Cardiac muscle cell (in vitro differentiated cells and primary cell): ENCODE measurements at places on chromosomes 13 and 19.

- no peak for DNase-seq
Measured at GRCh38 chr13:30720172-30720869, 15.0 kb upstream of the ALOX5AP start.

DNA sequence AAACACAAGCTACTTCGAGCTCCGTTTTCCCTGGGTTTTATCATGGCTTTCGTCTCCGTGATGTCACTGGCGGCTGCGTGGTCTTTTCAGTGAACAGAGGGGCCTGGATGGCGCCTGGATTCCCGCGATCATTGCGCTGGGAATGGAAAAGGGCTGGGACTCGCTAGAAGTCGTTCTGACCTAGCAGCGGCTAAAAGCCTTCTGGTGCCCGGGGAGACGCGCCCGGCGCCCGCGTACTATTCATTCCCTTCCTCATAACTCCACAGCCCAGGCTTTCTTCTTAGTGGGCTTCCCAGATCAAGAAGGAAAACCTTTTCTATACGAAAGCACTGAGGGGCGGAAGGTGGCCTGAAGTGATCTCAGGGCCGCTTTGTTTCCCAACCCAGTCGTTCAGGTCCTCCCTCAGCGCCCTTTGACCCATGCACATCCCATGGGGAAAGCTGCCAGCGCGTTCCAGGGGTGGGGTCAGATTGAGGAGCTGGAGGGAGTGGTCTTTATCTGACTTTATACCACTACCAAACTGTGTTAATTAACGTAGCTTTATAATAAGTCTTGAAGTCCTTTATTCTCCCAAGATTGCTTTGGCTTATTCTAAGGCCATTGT, 96.6 kb downstream of the ELF1 start:
- DNase-seq, result peak; percentile 27

- no peak for DNase-seq
Measured at GRCh38 chr13:39091586-39091985, 53.3 kb downstream of the NHLRC3 start.

DNA sequence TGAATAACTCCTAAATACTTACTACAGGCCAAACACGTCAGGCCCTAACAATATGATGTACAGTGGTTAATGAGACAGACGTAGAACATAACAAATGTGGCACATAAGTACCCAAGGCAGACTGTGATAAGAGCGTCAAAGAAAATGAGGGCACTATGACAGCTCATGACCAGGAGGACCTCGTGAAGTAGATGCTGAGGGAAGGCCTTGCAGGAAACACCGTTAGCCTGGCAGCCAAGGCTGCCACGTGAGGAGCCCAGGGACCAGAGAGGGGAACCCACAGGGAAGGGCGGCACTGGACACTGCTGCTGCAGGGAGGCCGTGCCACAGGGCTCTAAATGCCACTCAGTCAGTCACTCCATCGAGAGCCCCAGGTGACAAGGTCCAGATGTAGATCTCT, 5.7 kb downstream of the TUBGCP3 start:
- no peak for DNase-seq

GRCh38 chr13:50521831-50522149, 321.7 kb downstream of the DLEU7 start:
- peak; percentile 86 for DNase-seq

- DNase-seq, result no peak
Measured at GRCh38 chr19:934865-935479, 9.1 kb downstream of the ARID3A start.

DNA sequence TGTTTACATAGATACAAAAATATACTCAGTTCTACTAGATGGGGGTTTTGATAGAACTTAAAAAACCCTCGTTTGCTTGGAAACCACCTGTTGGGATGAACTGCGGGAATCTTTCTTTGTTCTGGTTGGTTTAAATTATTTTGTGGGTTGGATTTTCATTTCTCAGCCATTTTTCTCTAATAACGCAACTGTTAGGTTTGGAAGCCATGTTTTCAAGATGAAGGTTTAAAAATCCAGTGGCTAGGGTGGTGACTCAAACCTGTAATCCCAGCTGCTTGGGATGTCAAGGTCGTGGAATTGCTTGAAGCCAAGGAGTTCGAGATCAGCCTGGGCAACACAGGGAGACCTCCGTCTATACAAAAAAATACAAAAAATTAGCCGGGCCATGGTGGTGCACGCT, 1.6 kb downstream of the URI1 start:
- DNase-seq, result no peak

DNA sequence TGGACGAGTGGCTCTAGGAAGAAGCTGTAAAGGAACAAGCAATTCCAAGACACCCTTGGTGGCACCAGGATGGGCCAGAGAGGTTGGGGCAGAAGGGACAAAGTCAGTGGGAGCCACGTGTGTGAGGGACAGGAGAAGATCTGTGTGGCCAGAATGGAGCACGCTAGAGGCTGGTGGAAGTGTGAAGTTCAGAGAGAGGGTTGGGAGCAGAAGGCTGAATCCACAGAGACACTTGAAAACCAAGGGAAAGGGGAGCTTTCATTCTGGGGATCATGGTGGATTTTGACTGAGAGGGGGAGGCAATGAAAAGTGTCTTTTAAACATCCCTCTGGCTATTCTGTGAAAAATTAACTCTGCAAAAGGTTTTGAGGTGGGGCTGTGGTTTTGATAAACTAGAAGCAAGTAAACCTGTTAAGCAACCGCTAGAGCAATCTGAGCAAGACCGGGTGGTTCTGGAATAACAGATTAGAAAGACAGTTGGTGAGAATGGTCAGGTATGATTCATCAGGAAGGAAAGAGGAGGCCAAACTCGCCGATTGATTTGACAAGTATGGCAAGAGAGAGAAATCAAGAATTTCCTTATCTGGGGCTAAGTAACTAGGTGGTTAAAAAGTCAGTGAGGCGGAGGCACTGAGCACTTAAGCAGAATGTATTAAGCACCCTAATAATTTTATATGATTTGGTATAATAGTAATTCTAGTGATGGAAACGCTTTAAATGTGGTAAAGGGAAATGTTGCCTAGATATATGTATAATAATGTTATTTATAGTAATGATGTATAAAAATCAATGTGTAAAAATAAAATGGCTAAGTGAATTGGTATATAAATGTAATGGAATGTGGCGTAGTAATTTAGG, 140.0 kb downstream of the MYO16 start:
- DNase-seq, result no peak

DNA sequence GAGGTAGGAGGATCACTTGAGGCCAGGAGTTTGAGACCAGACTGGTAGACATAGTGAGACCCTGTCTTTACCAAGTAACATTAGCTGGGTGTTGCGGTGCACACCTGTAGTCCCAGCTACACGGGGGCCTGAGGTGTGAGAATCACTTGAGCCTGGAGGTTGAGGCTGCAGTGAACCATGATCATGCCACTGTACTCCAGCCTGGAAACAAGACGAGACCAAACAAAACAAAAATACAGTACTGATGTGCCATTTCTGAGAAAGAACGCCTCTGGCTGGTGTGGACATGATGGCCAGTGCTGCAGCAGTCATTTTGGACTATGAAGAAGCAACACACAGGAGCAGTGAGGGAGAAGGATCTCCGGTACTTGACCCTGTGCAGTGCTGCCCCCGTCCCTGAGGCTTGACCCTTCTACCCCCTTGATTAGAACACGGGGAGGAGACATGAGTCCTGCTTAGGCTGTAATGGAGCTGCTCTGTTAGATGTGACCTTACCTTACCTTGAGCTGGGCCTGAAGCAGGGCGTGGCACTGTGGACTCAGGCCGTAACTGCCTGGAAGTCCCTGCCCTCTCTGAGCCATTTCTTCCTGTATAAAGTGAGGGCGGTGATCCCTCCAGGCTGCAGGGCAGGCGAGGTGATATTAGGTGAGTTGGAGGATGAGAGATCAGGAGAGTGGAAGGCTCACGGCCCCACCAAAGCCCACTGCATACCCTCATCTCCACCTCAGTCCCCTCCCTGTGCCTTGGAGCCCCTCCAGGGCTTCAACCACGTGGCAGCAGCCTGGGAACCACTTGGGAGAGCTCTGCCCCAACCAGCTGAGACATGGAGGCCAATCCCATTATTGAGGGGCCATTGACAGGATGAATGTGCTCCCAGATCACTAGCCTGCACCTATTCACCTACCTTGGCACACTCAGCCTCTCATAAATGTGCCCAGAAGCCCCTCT, 5.9 kb downstream of the RPL18A start:
- no peak for DNase-seq

DNA sequence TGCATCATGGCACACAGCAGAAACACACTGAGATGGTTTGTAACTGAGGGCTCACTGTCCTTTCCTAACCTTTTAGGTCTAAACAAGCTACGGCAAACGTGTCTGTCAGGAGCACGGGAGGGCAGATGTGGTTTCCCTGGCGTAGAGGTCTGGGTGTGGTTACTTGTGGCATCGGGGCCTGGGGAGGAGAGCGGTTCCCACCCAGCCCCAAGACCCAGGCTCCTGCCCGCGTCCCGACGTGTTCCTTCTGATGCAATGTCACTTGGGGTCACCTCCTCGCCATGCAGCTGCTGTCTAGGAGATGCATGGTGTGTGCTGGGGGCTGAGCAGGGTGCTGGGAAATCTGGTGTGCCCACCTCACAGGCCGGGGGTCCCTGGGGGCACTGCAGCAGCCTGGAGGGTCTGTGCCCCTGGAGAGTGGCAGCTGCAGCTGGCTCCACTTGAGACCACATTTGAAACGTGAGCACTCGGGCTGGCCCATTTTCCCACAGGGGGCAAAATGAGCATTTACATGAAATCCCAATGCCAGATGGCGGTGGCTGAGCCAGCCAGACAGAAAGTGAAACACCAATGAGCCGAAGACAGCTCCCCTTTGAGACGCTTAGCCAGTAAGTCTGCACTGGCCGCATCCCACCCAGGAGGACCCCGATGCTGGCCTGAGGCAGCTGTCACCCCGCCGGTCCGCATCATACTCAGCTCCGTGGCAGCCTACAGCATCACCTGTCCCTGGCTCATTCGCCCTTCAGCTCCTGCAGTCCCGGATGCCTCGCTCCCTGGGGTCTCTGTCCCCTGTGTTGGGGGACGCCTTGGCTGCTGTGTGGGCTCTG, 22.3 kb upstream of the MYDGF start:
- DNase-seq, result no peak

GRCh38 chr13:51721496-51721895, 82.5 kb downstream of the DHRS12 start:
- no peak for DNase-seq

- DNase-seq, result no peak
Measured at GRCh38 chr13:26168237-26168814, 53.8 kb downstream of the RNF6 start.

DNA sequence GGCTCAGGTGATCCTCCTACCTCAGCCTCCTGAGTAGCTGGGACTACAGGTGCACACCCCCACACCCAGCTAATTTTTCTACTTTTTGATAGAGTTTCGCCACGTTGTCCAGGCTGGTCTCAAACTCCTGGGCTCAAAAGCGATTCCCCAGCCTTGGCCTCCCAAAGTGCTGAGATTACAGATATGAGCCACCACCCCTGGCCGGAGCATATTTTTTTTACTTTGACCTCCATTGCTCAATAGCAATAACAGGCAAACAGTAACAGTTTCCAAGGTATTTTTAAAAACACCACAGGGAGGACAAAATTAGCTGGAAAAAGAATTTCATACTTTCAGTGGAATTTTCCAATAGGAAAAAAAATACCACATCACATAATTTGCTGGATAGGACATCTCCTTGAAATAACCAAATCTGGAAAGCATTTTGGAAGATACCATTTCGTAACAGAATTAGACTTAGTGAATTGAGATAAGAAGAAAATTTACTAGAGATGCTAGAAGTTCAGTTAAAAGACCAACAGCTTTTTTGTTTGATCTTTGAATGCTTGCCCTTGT, 5.2 kb downstream of the DUXA start:
- DNase-seq, result no peak

DNA sequence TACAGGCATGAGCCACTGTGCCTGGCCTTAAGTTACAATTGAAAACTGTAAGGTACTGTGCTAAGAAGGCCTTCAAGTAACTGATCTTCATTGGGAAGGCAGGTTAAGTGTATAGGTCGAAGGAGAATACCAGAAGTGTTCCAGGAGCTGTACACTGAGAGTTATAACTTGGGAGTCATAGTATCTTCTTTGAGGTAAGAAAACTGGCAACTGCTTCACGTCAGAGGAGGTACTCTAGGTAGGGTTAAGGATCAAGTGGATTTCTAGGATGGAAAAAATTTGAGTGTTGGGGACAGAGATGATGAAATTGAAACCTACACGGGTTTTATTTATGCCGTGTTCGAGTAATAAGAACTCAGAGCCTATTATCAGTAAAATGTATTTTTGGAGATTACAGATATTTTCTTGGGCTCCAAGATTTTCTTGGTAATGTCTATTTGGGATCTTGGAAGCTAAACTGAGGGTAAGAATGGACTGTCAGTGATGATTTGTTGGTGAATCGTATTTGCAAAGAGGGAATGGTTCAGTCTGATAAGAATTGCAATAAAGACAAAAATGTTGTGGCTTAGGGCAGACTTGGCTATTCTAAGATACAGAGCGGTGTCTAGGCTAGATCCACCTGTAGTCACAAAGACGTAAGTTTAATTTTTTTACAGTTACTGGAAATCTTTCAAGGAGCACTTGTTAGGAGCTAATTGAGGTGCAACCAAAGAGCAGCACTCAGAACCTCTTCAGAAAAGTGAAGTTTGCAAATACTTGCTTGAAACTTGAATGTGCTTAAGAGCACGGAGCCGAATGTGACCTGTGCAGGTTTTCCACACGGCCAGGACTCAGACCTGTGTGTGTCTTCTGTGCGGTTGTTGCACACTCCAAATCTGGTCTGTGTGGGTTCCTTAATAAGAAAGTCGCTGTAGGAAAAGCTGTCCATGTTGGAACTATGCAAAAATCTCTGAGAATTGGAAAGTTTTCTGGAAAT, 102.5 kb downstream of the URI1 start:
- DNase-seq, result no peak

DNA sequence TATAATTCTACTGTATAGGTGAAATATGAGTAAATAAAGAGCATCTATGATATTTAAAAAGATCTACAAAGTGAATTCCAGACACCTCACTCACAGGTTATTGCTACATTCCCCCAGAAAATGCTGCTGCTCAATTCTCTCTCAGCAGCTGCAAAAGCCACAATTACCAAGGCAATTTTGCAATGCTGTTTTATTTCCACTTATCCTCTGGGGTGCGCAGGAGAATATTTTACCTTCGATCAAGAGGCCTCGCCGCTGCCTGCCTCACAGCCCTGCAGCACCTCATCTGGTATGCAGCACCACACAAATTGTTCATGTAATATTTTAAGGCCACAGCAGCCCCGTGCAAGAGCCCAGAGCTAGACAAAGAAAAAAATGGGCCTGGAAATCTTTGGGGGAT, 333.2 kb downstream of the DNAJC15 start:
- no peak for DNase-seq

DNA sequence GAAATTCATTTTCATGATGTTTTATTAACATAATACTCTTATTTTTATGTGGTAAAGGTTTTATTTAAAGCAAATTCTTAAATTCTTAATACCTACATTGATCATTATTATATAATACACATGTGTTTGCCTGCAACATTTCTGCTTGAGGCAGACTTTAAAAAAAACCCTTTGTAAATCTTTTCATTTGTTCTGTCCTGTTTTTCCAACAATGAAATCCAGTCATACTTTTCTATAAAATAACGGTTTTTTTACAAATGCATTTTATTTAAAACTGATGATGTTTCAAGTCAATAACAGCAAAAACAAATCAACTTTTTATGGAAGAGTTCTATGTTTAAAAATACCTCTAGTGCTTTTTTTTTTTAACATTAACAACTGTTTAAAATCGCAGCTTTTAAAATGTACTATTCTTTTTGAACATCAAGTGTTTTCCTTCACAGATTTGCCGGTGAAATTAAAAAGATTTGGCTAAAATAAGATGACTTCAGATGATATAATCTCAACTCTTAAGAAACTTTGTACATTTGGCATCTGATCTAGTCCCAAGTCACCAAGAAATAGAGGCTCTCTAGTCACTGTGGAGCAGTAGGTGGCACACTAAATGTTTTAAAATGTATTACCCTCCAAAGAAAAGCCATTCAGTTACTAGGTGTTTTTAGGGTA, 5.1 kb downstream of the POU4F1 start:
- no peak for DNase-seq

- no peak for DNase-seq
Measured at GRCh38 chr19:29492769-29493168, 33.0 kb upstream of the VSTM2B start.
